ENCODE measurements at places on chromosomes 4 and X.

- no peak for DNase-seq
Observed at GRCh38 chr4:167854881-167855280, 237.5 kb upstream of the ANXA10 start.

GRCh38 chr4:105088110-105088879, 58.4 kb upstream of the TET2 start:
- DNase-seq: peak; percentile 82

DNA sequence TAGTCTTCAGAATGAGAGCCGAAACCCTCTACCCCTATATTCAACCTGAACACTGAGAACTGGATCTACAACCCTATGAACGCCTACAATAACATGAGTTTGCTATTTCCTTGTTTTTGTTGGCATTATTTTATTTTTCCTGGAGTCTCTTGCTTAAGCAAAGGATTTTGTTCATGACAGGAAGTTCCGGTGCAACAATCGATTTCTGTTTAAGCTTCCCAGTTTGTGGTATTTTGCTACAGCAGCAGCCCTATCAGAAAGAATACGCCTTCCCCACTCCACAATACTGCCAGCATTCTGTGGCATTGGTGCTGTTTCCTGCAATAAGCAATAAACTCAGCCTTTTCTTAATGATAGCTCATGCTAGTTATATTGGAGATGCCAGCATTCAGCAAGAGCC, 60.9 kb downstream of the NPY5R start:
- peak; percentile 6 for DNase-seq

GRCh38 chr4:40720916-40721315, 28.8 kb upstream of the NSUN7 start:
- no peak for DNase-seq

DNA sequence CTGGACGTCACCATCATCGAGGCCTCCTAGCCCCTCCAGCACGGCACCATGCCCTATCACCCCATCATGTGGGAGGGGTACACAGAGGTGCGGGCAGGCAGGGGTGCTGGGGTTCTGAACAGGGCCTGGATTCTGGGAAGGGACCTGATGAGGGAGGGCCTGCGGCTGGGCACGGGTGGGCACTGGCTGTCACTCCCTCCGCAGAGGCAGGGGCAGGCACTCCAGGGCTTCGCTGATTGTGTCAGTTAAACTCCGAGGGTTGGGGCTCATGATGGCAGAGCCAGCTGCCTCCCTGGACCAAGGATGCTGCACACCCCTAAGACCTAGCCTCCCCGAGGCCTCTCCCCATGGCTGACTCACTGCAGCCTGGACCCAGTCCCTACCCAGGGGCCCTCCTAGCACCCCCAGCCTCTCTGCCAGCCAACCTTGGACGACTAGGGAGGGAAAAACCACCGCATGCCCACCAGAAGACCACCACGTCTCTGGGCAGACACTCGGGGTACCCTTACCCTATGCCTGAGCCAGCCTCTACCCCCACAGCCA, 45.9 kb downstream of the ZFYVE28 start:
- DNase-seq: no peak

DNA sequence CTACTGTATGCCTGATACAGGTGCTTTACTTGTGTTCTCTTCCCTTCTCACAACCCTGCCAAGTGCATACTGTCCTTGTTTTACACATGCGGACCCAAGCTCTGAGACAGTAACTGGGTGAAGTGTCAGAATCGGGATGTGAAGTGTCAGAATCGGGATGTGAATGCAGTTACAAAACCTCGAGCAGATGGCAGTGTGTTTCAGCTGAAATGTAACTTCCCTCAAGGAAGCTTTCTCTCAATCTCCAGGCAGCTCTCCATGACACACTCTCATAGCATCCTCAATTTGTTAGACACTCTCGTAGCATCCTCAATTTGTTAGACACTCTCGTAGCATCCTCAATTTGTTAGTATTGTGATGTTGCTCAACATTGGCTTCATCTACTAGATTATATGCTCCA, 1.1 kb upstream of the HPSE start:
- DNase-seq: no peak

GRCh38 chr4:25884031-25884782, 21.4 kb upstream of the SEL1L3 start:
- no peak for DNase-seq

DNA sequence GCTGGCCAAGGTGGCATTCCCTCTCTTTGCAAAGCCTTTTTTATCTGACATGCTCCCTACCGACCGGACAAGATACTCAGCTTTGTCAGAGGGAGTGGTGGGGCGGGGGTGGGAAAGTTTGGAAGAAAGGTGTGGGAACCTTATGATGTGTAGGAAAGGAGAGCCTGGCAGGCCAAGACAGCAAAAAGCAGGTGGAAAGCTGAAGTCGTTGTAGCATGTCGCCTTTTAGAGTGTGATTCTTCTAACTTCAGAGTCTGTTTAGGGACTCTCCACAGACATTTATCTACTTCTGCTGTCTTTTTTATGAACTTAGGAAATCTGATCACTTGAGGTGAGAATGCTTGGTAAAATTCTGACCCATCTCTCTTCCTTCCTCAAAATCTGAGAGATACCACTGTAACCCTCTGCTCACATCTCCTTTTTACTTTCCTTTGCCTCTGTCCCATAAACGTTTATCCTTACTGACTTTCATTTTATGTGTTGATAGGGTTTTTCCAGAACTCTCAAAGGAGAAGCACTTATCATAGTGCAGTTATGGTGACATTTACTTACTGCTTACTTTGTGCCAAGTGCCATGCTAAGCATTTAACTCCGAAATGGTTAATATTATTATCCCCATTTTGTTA, 8.2 kb upstream of the RUFY3 start:
- DNase-seq: peak; percentile 75

- DNase-seq: no peak
Observed at GRCh38 chrX:152735860-152736511, 2.4 kb downstream of the MAGEA12 start.

DNA sequence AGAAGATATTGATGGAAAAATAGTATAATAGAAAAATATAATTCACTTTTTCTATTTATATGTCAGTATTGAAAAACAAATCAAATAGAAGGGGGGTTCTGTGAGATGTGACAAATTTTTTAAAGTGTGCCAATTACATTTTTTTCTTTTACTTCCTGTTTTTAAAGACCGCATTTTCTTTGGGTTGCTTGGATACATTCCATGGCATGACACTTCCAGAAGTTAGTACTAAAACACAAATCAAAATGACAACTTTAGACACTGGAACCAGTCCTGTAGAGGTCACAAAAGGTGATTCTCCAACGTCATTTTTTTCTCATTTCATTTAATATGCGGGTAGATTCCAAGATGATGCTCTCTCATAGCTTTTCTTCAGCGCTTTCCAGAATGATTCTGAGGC, 116.2 kb upstream of the GNPDA2 start:
- DNase-seq: no peak

DNA sequence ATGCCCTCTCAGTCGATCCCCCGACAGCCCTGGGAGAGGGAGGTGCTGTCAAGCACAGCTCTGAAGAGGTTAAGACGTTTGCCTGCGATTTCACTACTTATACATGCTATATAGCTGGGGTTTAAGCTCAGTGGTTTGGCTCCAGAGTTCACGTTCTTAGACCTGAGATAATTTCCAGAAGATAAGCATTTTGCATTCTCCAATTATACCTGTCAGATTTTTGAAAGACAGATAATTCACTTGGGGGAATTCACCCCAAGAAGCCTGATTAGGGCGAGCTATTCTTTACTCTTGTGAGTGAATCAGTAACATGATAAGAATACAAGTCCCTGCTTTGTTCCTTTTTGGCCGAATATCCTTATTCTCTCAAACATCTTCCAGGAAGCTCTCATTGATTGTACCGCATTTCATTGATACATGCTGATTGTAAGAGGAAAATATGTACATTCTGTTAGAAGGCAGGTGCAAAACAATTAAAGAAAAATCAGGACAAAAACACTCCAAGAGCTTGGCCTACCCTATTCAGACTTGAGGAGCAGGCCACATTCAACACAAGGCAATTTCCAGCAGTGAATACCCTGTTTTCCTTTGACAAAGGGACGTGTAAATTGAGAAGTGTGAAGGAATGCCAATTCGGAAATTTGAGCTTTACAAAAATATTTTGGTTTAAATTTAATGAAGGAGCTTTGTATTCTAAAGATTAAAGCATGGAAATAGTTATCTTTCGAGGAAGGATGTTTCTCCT, 30.2 kb downstream of the TENM3 start:
- peak; percentile 23 for DNase-seq

GRCh38 chrX:129077424-129078170, 445.7 kb downstream of the SMARCA1 start:
- DNase-seq: no peak

- peak; percentile 49 for DNase-seq
Observed at GRCh38 chrX:131675596-131676194, 131.8 kb downstream of the OR13H1 start.

DNA sequence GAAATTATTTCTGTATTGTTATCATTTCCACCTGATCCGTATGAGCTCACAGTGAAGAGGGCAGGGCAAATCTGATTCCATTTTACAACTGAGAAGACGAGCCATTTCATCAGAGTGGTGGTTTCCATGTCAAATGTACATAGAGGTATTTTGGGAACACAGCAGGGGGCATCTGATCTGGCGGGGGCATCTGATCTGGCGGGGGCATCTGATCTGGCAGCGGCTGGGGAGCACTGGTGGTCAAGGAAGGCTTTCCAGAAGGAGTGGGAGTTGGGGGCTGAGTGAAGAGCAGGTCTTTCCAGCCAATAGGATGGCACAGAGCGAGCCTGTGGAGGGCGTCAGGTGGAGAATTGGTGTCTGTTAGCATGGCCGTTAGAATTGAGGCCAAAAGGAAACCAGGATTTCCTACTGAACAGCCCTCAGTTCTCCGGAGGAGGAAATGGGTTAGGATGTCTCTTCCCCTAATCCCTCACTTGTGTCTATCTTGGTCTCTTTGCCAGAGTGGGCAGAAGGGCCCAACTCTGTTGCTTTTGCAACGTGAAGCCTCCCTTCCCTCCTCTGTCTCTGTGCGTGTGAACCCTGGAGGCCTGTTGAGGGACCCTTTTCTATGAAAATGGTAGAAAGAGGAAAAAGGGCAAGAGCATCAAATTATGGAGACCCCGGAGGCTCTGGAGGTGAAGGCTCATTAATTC, 41.3 kb downstream of the RHOH start:
- DNase-seq: no peak

- DNase-seq: peak; percentile 73
Observed at GRCh38 chr4:40325406-40326019, 9.6 kb upstream of the CHRNA9 start.

DNA sequence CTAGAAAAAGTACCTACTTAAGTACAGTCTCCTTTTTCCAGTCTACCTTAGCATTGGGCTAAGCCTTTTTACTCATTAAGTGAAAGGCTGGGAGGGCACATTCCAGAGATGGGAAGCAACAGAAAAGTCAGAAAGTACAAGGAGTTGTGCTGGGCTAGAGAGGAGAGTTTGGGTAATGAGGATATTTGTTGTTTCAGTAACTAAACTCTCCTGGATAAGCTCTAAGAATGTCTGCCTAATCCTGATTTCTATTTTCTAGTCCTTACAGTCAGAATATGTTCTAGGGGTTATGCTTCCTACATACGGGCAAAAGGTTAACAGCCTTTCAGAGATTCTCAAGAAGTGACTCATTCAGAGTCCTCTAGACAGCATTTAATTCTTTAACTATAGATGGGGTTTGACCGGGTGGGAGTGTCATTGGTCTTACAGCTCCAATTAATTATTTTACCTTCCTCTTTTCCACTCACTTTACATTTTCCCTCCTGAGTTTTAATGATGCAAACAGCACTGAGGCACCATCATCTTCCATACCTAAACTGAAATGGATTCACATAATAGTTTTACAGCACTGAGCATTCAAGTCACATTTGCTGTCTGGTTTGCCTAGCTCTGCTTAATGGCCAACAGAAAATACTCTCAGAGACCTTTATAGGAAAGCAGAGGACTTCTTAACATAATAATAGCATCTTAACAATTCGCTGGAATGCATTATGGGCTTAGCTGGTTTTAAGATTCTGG, 42.9 kb downstream of the USP26 start:
- DNase-seq: peak; percentile 50

DNA sequence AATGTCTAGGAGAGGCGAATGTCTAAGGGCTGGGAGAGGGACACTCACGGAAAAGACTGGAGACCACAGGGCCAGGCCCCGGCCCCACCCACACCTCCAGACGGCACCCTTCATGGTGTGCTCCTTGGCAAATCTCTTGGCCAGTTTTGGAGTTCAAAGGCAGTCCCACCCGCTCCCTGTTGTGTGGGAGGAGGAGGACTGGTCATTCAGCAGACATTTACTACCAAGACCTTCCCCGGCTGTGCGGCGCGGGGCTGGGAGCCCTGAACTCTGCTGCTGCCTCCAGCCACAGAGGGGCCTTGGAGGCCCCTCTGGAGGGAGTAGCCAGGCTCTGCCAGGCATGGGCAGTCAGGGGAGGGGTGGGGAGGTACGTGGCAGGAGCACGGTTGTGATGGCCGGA, 8.7 kb upstream of the TBC1D14 start:
- no peak for DNase-seq

GRCh38 chr4:41653523-41653922, 95.0 kb downstream of the PHOX2B start:
- no peak for DNase-seq

DNA sequence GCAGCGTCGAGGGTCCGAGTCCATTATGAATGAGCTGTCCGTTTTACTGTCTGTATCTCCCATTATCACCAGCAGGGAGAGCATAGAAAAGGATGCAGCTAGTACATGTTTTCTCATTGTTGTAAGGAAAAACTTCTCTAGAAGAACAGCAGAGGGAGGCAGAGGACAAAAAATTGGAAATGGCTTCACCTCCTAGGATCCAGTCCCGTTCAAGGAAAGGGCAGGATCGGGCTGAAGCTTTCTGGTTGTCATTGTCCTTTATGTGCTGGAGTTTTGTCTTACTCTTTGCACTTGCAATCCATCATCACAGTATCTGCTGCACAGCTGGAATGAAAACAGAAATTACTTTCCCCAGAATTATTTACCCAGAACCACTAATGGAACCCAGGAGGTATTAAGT, 14.7 kb downstream of the NDP start:
- peak; percentile 86 for DNase-seq

DNA sequence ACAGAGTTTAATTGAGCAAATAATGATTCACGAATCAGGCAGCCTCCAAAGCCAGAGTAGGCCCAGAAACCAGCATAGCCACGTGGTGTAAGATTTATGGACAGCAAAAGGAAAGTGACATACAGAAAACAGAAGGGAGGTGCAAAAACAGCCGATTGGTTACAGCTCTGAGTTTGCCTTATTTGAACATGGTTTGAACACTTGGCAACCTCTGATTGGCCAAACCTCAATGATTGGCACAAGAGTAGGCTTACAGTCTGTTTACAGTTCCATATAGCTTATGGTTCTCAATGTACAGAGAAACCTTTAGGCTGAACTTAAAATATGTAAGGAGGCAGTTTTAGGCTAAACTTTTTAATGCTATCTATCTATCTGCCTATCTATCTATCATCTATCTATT, 394.8 kb downstream of the CFAP47 start:
- no peak for DNase-seq

- DNase-seq: no peak
Observed at GRCh38 chrX:71541210-71542022, 8.5 kb downstream of the OGT start.

- DNase-seq: peak; percentile 51
Observed at GRCh38 chr4:90126805-90127204, 389 bp upstream of the CCSER1 start.

Data from mesendoderm (in vitro differentiated cells).